ENCODE measurements at places on chromosomes 5 and 9. TPM values are rescaled to one million over a fixed set of nuclear protein-coding genes. Genes with fewer than 3 reads are reported as not detected.
A peak's percentile ranks its signal among the peaks of the same experiment; 100 is the strongest.

DNA sequence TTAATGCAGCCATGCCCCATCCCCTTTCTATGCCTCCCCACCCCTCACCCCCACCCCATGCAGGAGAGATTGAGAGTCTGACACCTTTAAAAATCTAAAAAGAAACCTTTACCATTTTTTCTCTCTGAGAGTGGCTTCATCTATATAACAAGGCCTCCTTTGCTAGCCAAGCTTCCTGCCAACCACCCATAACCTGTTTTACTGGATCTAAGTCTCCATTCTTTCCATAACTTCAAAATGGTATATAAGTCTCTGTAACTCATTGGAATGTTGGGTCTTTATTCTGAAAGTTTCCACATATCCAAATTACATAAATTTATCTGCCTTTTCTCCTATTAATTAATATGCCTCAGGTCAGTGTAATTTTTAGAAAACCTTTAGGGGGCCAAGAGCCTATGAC is 1174.0 kb downstream of the MAT2B start:
- H3K4me3 ChIP-seq: no peak overlapping the region
- no peaks in the 10 kb centered on the region for H3K27me3 ChIP-seq
- no peaks in the 10 kb centered on the region for H3K36me3 ChIP-seq
- DNase-seq: no peak
- no peak overlapping the region for H3K27ac ChIP-seq

GRCh38 chr5:178569485-178569884 is 20.7 kb downstream of the COL23A1 start:
- H3K27ac ChIP-seq: no peak overlapping the region
- no peaks in the 10 kb centered on the region for H3K4me1 ChIP-seq
- H3K27me3 ChIP-seq: peaks cover 29% of the 10 kb centered on the region
- DNase-seq: peak; percentile 21

DNA sequence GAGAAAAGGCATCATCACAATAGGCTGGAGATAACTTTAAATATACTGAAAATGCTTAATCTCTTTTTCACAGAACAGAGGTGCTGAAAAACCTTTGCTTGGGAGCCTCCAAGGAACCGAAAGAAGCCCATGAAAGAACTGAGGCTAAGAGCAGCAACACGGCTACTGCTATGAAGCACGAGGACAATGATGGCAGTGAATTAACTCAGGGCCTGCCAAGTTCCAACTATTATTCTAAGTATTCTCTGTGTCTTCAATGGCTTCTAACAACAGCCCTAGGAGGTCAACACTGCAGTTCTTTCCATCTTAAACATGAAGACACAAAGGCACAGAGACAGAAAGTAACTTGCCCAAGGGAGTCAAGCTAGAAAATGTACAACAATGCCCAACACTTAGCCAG is 293.0 kb upstream of the DAP start:
- peaks cover 24% of the 10 kb centered on the region for H3K4me1 ChIP-seq
- H3K4me3 ChIP-seq: no peak overlapping the region
- H3K27me3 ChIP-seq: no peaks in the 10 kb centered on the region
- no peak overlapping the region for H3K27ac ChIP-seq

- H3K4me1 ChIP-seq: peaks cover 4% of the 10 kb centered on the region
- no peak for DNase-seq
- H3K4me3 ChIP-seq: no peak overlapping the region
- peaks cover 22% of the 10 kb centered on the region for H3K27me3 ChIP-seq
These were observed 887 bp upstream of the PDE8B start for GRCh38 chr5:77209495-77210090.

GRCh38 chr9:131546336-131547084 is 1.2 kb downstream of the PRRT1B start:
- peak overlapping the region; percentile 63 for H3K4me3 ChIP-seq
- H3K4me1 ChIP-seq: peaks cover 6% of the 10 kb centered on the region
- H3K36me3 ChIP-seq: no peaks in the 10 kb centered on the region
- H3K27me3 ChIP-seq: peaks cover 10% of the 10 kb centered on the region
- DNase-seq: peak; percentile 56
- no peak overlapping the region for H3K27ac ChIP-seq

GRCh38 chr9:21558615-21559401 is 76.7 kb upstream of the IFNE start:
- peak overlapping the region; percentile 96 for H3K4me3 ChIP-seq
- peak overlapping the region; percentile 99 for H3K27ac ChIP-seq
- peaks cover 40% of the 10 kb centered on the region for H3K36me3 ChIP-seq
- H3K4me1 ChIP-seq: peaks cover 24% of the 10 kb centered on the region
- DNase-seq: no peak
- no peaks in the 10 kb centered on the region for H3K27me3 ChIP-seq

- H3K27ac ChIP-seq: peak overlapping the region; percentile 93
- H3K27me3 ChIP-seq: no peaks in the 10 kb centered on the region
- peak overlapping the region; percentile 76 for H3K4me3 ChIP-seq
These were observed 595 bp downstream of the PDLIM7 start for GRCh38 chr5:177496727-177497291.

DNA sequence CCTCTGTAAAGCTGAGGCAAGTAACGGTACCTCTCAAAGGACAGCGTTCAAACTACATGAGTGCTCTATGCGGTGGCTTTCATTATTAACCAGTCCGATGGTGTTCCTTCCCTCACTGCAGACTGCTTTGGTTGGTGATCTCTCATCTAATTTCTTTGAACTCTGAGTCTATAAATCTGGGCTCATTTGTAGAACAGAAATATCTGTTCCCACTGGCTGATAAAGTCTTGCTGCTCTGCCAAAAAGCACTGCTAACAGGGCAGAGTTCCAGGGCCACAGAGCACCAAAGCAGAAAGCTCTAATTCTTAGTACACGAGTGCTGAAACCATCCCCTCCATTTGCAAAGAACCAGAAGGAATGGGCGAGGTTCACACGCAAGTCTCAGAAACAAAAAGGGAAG is 81.9 kb downstream of the MED27 start:
- no peak overlapping the region for H3K4me3 ChIP-seq
- H3K27ac ChIP-seq: no peak overlapping the region
- no peak for DNase-seq
- H3K36me3 ChIP-seq: peaks cover 4% of the 10 kb centered on the region
- peaks cover 27% of the 10 kb centered on the region for H3K4me1 ChIP-seq

- no peak for DNase-seq
- peak overlapping the region; percentile 48 for H3K27ac ChIP-seq
- peak overlapping the region; percentile 92 for H3K4me3 ChIP-seq
- peaks cover 32% of the 10 kb centered on the region for H3K4me1 ChIP-seq
- H3K36me3 ChIP-seq: no peaks in the 10 kb centered on the region
These were observed 29.2 kb downstream of the EXOC3 start for GRCh38 chr5:472076-472655.

DNA sequence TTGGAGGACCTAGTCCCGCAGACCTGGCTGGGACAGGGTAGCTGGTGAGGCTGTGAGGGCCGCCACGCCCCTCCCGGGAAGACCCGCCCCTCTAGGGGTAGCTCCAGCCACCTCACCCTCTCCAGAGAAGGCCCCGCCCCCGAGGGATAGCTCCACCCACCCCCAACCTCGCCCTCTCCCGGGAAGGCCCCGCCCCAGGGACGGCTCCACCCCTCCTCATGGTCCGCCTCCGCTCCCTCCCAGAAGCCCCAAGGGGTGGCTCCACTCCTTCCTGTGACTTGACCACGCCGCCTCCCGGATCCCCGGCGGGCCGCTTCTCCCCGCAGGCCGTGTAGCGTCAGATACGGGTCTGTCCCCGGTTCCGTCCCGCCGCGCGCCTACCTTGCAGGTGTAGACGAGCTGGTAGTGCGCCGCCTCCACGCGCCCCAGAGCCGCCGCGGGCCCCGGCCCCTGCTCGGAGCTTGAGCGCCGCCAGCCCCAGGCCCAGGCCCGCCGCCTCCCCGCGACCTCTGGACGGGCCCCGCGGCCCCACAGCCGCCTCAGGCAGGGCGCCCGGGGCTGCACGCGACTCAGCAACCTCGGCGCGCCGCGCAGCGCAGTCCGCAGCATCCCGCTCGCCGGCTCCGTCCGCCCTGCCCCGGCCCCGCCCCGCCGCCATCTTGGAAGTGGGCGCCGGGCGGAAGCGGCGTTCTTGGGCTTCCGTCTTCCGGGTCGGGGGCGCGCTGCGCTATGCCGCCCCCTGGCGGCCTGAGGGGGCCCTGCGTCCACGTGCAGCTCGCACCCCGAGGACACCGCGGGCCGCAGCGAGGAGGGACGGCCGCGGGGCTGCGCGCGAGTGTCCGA is at the start of gene DNLZ:
TSS of gene DNLZ (minus strand) at position 639 of the 843 bp plus-strand sequence. CDS start at position 609, 30 bp downstream.
- DNase-seq: peak; percentile 88
- no peaks in the 10 kb centered on the region for H3K27me3 ChIP-seq
- peaks cover 9% of the 10 kb centered on the region for H3K4me1 ChIP-seq
- H3K36me3 ChIP-seq: no peaks in the 10 kb centered on the region
- H3K4me3 ChIP-seq: peak within 1 kb of the TSS; percentile 71

GRCh38 chr9:86093788-86094555 is 5.4 kb downstream of the GOLM1 start:
- DNase-seq: peak; percentile 82
- H3K36me3 ChIP-seq: no peaks in the 10 kb centered on the region
- H3K27me3 ChIP-seq: no peaks in the 10 kb centered on the region
- H3K4me3 ChIP-seq: peak overlapping the region; percentile 39
- H3K4me1 ChIP-seq: peaks cover 29% of the 10 kb centered on the region

The PCDHGA5 gene
- total RNA-seq: 0.98 TPM

- H3K27me3 ChIP-seq: no peaks in the 10 kb centered on the region
- no peaks in the 10 kb centered on the region for H3K36me3 ChIP-seq
- DNase-seq: no peak
- no peak overlapping the region for H3K4me3 ChIP-seq
- peaks cover 20% of the 10 kb centered on the region for H3K4me1 ChIP-seq
These were observed 63.7 kb upstream of the ANGPTL2 start for GRCh38 chr9:127185931-127186781.

DNA sequence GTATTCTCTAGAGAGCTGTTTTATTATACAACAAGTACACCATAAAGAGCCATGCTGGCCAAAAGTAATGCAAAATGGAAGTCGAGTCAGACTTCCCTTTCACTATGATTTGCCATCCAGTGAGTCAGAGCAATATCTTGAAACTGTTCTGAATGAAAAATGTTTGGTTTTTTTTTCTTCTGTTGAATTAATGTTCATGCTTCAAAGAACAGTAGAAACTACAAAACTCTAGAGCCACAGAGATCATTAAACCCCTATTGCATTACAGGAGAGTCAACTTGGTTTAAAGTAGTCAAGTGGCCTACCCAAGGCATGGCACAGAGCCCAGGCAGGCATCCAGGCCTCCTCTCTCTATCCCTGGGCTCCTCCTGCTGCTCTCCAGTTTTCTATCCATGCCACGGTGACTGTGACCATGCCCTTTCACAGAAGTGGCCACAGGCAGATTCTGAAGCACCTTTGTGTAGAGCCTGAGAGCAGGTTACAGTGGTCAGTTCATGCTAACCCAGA is 358.9 kb downstream of the DEPDC1B start:
- no peak for DNase-seq
- no peak overlapping the region for H3K27ac ChIP-seq
- no peaks in the 10 kb centered on the region for H3K36me3 ChIP-seq
- no peak overlapping the region for H3K4me3 ChIP-seq

The FABP6 gene
- total RNA-seq: 2.0 TPM

The RGS7BP gene
- 2.1 TPM for total RNA-seq

DNA sequence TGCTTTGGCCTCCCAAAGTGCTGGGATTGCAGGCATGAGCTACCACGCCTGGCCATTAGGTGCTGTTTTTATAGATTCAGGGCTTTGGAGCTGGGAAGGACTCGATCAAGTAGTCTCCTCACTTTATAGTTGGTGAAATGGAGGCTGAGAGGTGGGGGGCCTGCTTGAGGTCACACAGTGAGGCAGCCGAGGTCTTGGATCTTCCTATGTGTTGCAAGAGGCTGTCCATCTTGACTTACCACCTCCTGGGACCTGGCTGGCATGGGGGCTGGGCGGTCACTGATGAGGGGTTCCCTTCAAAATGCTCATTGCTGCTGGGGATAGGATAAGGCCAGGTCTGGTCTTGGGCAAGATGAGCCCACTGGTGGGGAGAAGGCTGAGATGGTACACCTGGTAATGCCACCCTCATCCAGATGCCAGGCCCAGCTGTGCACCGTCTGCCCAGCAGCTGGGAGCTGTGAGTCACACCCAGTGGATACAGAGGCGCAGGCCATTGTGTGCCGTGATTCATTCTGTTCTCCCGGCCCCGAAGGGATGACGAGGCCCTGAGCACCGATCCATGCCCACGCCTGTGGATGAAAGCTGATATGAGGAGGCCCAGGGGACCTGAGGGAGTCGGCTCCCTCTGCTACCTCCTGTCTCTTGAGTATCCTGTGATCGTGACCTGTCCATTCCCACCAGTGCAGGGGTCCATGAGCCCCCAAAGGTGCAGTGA is 10.5 kb upstream of the NDST1 start:
- peak overlapping the region; percentile 67 for H3K27ac ChIP-seq
- H3K4me1 ChIP-seq: peaks cover 32% of the 10 kb centered on the region
- peak; percentile 95 for DNase-seq
- peak overlapping the region; percentile 20 for H3K4me3 ChIP-seq

The GFPT2 gene
- 2.2 TPM for total RNA-seq

GRCh38 chr5:80346055-80346454 is 26.3 kb downstream of the SPZ1 start:
- no peaks in the 10 kb centered on the region for H3K36me3 ChIP-seq
- no peaks in the 10 kb centered on the region for H3K27me3 ChIP-seq
- peak; percentile 45 for DNase-seq

- H3K4me1 ChIP-seq: peaks cover 12% of the 10 kb centered on the region
- H3K27me3 ChIP-seq: no peaks in the 10 kb centered on the region
- no peak for DNase-seq
- H3K27ac ChIP-seq: no peak overlapping the region
These were observed 54.3 kb downstream of the TLE1 start for GRCh38 chr9:81634915-81635516.

The OTP gene
- total RNA-seq: not detected

DNA sequence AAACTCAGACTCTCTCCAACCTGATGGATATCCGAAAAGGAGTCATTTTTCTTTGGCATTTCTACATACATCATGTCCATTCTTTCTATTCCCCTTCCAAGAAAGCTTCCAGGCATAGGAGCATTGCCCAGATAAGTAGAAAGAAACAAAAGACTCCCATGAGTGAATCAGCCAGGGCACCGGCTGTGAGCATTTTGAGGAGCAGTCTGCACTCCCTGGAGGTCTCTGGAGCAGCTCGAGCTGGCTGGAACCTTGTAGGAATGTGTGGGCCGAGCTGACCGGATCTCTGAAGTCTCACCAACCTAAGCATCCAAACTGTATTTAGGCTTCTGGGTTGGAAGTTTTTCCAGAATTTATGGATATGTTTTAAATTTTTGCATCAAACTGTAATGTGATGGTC is 161.4 kb upstream of the TRPC7 start:
- no peak for DNase-seq
- no peak overlapping the region for H3K4me3 ChIP-seq
- no peaks in the 10 kb centered on the region for H3K4me1 ChIP-seq
- no peak overlapping the region for H3K27ac ChIP-seq
- H3K27me3 ChIP-seq: peaks cover 12% of the 10 kb centered on the region
- no peaks in the 10 kb centered on the region for H3K36me3 ChIP-seq

The SLC6A19 gene
- total RNA-seq: not detected

- H3K4me1 ChIP-seq: peaks cover 19% of the 10 kb centered on the region
- H3K4me3 ChIP-seq: no peak overlapping the region
- no peak overlapping the region for H3K27ac ChIP-seq
- no peak for DNase-seq
- no peaks in the 10 kb centered on the region for H3K27me3 ChIP-seq
These were observed 547.6 kb downstream of the RAB3C start for GRCh38 chr5:59130431-59130830.

All from PC-3 (cell line).